ENCODE measurements at places on chromosomes 6 and 20. TPM values are rescaled to one million over a fixed set of nuclear protein-coding genes. Genes with fewer than 3 reads are reported as not detected.
A peak's percentile ranks its signal among the peaks of the same experiment; 100 is the strongest.

Gene SLC23A2
- 24.3 TPM for total RNA-seq

Gene SYCP2
- 8.3 TPM for total RNA-seq

Gene MCM8
- 7.4 TPM for total RNA-seq

Gene HDGFL1
- total RNA-seq: not detected

Gene LY6G6C
- total RNA-seq: not detected

Gene ZCCHC3
- total RNA-seq: 29.6 TPM

Gene LRFN2
- not detected for total RNA-seq

Gene GNRH2
- 1.9 TPM for total RNA-seq

DNA sequence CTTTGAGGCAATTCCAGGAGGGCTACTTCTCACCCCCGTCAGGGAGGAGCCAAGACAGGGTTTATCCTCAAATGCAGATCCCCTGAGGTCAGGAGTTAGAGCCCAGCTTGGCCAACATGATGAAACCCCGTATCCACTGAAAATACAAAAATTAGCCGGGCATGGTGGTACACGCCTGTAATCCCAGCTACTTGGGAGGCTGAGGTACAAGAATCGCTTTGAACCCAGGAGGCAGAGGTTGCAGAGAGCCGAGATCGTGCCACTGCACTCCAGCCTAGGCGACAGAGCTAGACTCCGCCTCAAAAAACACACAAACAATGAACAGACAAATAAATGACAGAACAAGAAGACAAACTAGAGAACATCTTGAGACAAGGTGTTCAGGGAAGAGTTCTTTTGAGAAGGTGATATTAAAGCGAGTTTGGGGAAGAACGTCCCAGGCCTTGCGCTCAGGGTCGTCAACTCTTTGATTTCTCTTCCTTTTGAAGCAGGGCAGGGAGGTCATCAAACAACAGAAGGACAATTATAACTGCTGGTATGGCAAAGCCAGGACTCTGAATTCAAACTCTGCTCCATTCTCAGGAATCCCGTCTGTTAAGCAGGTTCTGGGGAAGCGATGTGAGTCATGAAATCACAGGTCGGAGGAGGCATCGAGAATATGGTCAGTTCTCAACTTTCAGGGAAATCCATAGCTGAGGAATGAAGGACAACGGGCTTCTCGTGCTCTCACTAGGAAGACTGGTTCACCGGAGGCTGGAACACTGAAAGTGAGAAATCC is 1.4 kb upstream of the RALY start:
- H3K4me3 ChIP-seq: peak overlapping the region; percentile 96
- no peaks in the 10 kb centered on the region for H3K36me3 ChIP-seq
- no peak for DNase-seq
- no peaks in the 10 kb centered on the region for H3K27me3 ChIP-seq
- H3K4me1 ChIP-seq: peaks cover 18% of the 10 kb centered on the region

- H3K27ac ChIP-seq: no peak overlapping the region
- peaks cover 1% of the 10 kb centered on the region for H3K27me3 ChIP-seq
- no peaks in the 10 kb centered on the region for H3K36me3 ChIP-seq
- peak; percentile 23 for DNase-seq
- H3K4me3 ChIP-seq: no peak overlapping the region
Measured at GRCh38 chr6:33761922-33762629, 15.4 kb upstream of the IP6K3 start.

DNA sequence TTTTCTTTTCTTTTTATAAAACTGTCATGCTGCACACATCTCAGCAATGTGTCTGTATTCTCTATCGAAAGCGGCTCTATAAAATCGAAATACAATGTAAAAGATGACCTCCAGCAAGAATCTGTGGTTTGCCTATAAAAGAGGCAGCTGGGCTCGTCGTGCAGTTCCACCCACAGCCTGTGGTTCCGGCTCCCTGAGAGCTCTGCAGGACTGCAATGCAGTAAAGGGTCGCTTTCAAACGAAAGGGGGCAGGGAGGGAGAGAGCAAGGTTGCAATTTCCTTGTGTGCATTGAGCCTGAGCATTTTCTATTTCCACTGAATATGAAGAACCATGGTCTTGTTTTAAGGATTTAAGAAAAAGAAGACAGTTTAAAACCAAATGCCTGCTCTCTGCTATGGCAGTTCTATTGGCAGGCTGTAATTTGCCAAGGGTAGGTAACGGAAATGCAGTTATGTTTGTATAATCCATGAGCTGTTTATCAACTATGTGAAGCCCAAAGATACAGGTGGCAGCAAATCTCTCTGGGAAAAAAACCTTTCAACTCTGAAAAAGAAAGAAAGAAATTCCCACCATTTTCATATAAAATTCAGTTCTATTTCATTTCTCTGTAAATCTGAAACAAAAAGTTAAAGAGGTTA is 236.5 kb downstream of the HACE1 start:
- no peaks in the 10 kb centered on the region for H3K27me3 ChIP-seq
- peaks cover 9% of the 10 kb centered on the region for H3K4me1 ChIP-seq
- DNase-seq: no peak
- no peaks in the 10 kb centered on the region for H3K36me3 ChIP-seq

DNA sequence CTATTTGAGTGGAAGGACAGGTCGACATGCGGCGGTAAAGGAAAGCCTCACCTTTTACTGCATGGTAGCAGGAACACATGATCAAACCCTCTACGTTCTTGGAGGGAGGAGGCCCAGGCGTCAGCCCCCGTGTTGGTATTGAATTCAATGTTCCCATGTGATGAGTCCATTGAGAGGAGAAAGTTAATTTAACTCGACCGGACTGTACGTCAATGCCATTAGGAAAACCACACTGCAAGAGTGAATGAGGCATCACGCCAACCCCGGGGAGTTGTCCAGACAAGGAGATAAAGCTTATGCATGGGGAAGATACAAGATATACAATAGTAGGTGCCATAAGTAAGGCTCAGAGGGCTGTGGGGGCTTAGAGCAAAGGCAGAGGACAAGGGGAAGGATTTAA is 213.9 kb upstream of the ECI2 start:
- no peak for DNase-seq
- H3K4me3 ChIP-seq: no peak overlapping the region
- H3K36me3 ChIP-seq: no peaks in the 10 kb centered on the region
- no peaks in the 10 kb centered on the region for H3K4me1 ChIP-seq

- DNase-seq: no peak
- H3K4me1 ChIP-seq: peaks cover 13% of the 10 kb centered on the region
- peak overlapping the region; percentile 33 for H3K27ac ChIP-seq
- H3K36me3 ChIP-seq: peaks cover 84% of the 10 kb centered on the region
Measured at GRCh38 chr20:39025883-39026282, 63.7 kb downstream of the DHX35 start.

DNA sequence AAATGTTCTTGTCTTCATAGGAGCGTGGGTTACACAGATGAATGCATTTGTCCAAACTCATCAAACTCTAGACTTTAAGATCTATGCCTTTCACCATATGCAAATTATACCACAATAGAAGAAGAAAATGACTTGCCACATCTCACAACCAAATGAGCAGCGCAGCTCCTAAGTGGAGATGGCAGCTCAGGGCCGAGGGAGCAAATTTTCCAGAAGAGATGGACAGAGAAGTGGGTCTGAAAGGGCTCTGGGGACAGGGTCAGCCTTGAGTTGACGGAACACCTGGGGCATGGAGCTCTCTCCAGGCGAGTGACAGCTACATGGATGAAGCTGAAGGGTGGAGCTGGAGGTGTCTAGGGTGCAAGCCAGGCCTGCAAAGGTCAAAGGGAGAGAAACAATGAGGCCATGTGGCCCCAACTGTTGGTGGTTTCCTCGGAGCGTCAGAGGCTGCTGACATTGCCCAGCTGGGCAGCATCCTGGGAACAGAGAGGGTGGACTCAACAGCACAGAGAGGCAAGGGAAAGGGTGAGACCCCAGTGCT is 228.3 kb downstream of the NRN1 start:
- H3K36me3 ChIP-seq: peaks cover 5% of the 10 kb centered on the region
- H3K4me3 ChIP-seq: no peak overlapping the region
- DNase-seq: no peak
- no peaks in the 10 kb centered on the region for H3K27me3 ChIP-seq

- no peaks in the 10 kb centered on the region for H3K4me1 ChIP-seq
- DNase-seq: no peak
- H3K27me3 ChIP-seq: no peaks in the 10 kb centered on the region
- no peak overlapping the region for H3K4me3 ChIP-seq
Measured at GRCh38 chr6:120965814-120966213, 368.5 kb downstream of the TBC1D32 start.

- H3K4me3 ChIP-seq: no peak overlapping the region
- no peaks in the 10 kb centered on the region for H3K36me3 ChIP-seq
- no peaks in the 10 kb centered on the region for H3K27me3 ChIP-seq
- DNase-seq: no peak
Measured at GRCh38 chr6:3663081-3663480, 88.4 kb downstream of the PXDC1 start.

DNA sequence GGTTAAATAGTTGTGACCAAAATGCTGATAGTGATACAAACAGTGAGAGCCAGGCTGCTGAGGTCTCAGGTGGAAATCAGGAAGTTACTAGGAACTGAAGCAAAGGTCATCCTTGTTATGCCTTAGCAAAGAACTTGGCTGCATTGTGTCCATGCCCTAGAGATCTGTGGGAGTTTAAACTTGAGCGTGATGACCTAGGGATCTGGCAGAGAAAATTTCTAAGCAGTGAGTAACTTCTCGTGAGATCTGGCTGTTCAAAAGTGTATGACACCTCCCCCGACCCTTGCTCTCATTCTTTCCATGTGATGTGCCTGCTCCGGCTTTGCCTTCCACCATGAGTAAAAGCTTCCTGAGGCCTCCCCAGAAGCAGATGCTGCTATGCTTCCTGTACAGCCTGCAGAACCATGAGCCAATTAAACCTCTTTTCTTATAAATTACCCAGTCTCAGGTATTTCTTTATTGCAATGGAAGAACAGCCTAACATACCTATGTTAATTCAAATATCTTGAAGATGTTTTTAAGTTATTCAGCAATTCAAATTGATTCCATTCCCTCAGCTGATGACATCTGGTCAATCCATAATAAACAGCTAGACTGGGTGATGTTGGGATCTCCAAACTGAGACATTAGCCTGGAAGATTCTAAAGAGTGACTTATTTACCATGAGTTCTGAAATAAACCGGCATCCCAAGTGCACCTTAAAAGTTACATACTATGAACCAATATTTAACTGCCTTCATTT is 33.8 kb downstream of the KIF16B start:
- H3K27me3 ChIP-seq: no peaks in the 10 kb centered on the region
- no peak overlapping the region for H3K27ac ChIP-seq
- no peak for DNase-seq
- peaks cover 31% of the 10 kb centered on the region for H3K4me1 ChIP-seq

- H3K27ac ChIP-seq: peak overlapping the region; percentile 98
- peaks cover 72% of the 10 kb centered on the region for H3K4me1 ChIP-seq
- peaks cover 43% of the 10 kb centered on the region for H3K36me3 ChIP-seq
Measured at GRCh38 chr6:118705544-118706491, 54.4 kb upstream of the CEP85L start.

- H3K4me3 ChIP-seq: no peak overlapping the region
- no peaks in the 10 kb centered on the region for H3K36me3 ChIP-seq
- H3K4me1 ChIP-seq: no peaks in the 10 kb centered on the region
Measured at GRCh38 chr6:110125361-110125760, 54.1 kb downstream of the WASF1 start.

- peaks cover 22% of the 10 kb centered on the region for H3K4me1 ChIP-seq
- H3K4me3 ChIP-seq: peak overlapping the region; percentile 97
- H3K27ac ChIP-seq: peak overlapping the region; percentile 95
- peaks cover 9% of the 10 kb centered on the region for H3K36me3 ChIP-seq
Measured at GRCh38 chr20:38434301-38434741, 807 bp downstream of the SNHG17 start.

DNA sequence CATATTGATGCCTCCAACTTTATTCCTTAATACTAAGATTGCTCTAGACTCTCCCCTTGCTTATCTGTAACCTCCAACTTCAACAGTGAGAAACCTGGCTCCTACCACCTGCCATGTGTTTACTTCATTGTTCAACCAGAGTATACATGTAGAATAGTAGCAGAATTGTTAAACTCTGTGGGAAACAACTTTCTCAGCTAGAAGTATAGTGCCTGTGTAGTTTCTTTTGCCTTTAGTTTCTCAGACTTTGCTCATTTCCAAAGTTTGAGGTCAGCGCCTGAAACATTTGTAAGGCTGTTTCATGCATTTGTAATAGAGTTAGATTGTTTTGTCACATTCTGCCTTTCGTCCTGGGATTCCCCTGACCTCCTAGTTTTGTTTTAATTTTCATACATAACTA is 34.9 kb upstream of the HECA start:
- no peaks in the 10 kb centered on the region for H3K27me3 ChIP-seq
- H3K27ac ChIP-seq: peak overlapping the region; percentile 8
- H3K4me3 ChIP-seq: no peak overlapping the region
- H3K4me1 ChIP-seq: peaks cover 10% of the 10 kb centered on the region
- no peak for DNase-seq
- H3K36me3 ChIP-seq: no peaks in the 10 kb centered on the region

DNA sequence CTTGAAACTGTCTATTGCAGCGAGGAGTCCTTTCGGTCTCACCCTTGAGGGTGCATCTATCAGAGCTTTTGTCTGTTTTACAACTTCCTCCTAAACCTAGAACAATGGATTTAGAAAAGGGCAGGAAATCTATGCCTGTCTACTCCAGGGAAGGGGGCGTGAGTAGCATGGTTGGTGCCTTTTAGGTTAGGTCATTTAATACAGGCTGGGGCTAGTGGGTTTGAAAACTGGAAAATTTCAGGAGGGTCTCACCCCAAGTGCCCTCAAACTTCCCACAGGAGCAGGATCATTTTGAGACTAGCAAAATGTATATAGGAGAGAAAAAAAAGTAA is 33.5 kb upstream of the BMP6 start:
- H3K27me3 ChIP-seq: peaks cover 36% of the 10 kb centered on the region
- no peak overlapping the region for H3K27ac ChIP-seq
- H3K4me3 ChIP-seq: no peak overlapping the region

GRCh38 chr20:63056236-63057170 is 49.7 kb upstream of the BHLHE23 start:
- no peak overlapping the region for H3K27ac ChIP-seq
- no peak overlapping the region for H3K4me3 ChIP-seq
- no peaks in the 10 kb centered on the region for H3K36me3 ChIP-seq
- DNase-seq: peak; percentile 28
- peaks cover 31% of the 10 kb centered on the region for H3K27me3 ChIP-seq
- no peaks in the 10 kb centered on the region for H3K4me1 ChIP-seq

GRCh38 chr6:116385459-116385802 is 14.7 kb downstream of the DSE start:
- H3K4me1 ChIP-seq: no peaks in the 10 kb centered on the region
- peaks cover 3% of the 10 kb centered on the region for H3K27me3 ChIP-seq
- no peak overlapping the region for H3K27ac ChIP-seq
- DNase-seq: no peak

GRCh38 chr6:2344319-2344905 is 99.0 kb upstream of the GMDS start:
- DNase-seq: no peak
- peaks cover 3% of the 10 kb centered on the region for H3K4me1 ChIP-seq
- no peaks in the 10 kb centered on the region for H3K36me3 ChIP-seq
- no peak overlapping the region for H3K4me3 ChIP-seq

Data from naive thymus-derived CD8-positive, alpha-beta T cell (primary cell).